ENCODE measurements at places on chromosomes 2 and 18.

- DNase-seq, result no peak
These were observed 156.1 kb downstream of the MSH2 start for GRCh38 chr2:47558768-47559684.

GRCh38 chr2:239075918-239076758, 228.3 kb downstream of the TWIST2 start:
- DNase-seq, result no peak

- no peak for DNase-seq
These were observed 175.4 kb downstream of the NRP2 start for GRCh38 chr2:205857520-205858237.

- DNase-seq, result no peak
These were observed 1.3 kb upstream of the YWHAQ start for GRCh38 chr2:9631878-9632700.

- no peak for DNase-seq
These were observed 71.2 kb downstream of the CERKL start for GRCh38 chr2:181585732-181586131.

DNA sequence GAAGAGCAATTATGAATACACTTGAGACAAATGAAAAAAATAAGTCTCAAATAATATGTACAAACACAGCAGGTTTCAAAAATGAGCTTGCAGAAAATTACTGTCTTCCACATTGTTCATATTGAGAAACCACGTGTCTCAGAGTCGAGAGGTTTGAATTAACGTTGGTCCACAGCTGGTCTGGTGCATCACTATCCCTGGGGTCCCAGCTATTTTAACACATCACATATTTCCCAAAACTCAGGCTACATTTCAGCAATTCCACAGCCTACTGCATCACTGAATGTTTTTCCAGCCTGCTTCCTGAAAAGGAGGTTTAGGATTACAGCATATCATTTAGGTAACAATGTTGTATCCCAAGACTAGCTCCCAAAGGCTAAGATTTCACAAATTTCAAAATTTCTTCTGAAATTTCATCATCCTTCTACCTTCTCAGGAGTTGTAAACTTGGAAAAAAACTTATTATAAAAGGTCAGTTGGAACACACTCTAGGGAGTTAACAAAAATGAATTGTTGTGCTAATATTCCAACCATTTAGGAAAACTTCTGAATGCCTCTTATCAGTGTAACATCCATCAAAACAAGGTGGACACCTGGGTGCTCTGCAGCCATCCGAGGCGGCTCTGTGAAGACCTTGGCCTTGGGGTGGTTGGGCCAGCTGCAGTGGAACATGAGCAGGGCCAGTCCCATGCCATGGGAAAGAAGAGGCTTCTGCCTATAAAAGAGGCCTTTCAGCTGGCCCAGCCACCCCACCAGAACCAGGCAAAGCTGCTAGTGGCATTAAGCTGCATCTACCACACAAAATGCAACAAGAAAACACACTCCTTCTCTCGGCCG, 198.1 kb upstream of the RBBP8 start:
- no peak for DNase-seq

DNA sequence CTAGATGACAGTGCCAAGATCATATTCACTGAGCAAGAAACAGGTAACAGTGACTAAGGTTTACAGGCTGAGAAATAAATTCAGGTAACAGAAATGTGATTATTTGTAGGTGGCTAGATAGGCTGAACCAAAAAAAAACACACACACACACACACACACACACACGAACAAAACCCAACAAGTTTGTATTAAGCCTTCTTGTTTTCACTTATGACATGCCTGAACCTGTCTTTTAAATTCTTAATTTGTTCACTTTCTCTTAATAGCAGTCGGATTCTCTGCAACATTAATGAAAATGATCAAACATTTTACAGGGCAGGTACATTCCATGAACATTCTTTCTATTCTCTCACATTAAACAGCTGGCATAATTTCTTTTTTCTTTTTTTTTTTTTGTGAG, 18.8 kb upstream of the KIDINS220 start:
- no peak for DNase-seq

DNA sequence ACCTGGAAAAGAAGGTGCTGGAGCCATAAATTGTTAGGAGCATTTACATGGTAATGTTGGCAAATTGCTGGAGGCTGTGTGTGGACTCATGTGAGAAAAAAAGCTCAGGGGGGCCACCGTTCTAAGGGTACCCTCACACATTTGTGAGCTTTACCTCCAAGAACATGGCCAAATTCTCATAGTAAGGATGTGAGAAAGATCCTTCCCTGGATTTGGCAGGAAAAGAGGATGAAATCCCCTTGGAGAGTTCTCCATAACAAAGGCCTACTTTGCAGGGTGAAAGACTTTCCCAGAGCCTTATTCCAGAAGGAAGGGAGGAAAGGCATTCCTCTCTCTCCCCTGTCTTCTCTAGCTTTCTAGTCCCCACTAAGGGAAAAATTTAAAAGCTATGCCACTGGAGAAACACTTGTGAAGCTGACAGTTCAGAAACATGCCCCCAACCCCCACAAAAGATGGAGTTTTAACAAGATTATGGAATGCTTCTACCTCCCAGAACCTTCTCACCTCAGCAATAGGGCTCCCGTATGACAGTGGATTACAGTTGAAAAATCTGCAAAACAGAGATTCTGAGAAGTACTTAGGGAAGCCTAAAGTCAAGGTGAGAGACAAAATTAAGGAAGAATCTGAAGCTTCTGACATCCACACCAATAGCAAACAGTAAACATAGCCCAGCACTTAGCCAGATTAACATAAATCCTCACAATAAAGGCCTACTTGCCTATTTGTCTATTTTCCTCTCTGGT, 20.2 kb upstream of the ERMN start:
- no peak for DNase-seq

DNA sequence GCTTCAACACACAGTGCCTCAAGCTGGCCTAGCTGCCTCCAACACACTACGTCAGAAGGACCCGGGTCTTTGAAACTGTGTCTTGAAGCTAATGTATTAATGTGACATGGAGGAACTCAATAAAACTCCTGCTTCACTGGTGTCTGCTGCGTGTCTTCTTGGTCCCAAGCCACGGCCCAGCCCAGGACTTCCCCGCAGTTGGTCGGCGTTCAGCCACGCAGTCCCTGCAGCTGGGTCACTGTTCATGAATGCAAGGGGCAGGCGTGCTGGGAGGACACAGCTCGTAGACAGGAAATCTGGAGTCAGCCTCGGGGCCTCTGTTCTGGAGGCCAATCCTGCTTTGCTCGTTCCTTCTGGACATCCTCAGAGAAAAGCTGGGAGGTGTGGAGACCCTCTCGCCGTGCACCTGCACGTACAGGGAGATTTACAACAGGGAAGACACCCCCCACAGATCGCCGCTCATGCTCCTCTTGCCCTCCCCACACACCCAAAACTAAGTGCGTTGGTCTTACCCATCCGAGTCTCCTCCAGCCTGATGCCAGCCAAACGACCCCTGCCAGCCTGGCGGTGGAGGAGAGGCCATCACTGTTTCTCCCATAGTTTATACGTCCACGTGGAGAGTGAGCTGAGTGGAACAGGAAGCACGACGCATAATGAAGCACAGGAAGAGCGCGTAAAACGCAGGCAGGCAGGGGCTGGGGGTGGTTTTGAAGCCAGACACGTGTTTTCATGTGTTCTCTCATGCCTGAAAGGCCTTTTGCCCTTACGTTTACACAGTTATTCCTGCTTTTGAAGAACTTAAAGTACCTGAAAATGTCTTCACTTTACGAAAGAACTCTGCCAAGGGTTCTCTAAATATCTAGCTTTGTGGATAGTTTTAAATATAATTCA, 39.7 kb downstream of the ADI1 start:
- DNase-seq, result no peak

DNA sequence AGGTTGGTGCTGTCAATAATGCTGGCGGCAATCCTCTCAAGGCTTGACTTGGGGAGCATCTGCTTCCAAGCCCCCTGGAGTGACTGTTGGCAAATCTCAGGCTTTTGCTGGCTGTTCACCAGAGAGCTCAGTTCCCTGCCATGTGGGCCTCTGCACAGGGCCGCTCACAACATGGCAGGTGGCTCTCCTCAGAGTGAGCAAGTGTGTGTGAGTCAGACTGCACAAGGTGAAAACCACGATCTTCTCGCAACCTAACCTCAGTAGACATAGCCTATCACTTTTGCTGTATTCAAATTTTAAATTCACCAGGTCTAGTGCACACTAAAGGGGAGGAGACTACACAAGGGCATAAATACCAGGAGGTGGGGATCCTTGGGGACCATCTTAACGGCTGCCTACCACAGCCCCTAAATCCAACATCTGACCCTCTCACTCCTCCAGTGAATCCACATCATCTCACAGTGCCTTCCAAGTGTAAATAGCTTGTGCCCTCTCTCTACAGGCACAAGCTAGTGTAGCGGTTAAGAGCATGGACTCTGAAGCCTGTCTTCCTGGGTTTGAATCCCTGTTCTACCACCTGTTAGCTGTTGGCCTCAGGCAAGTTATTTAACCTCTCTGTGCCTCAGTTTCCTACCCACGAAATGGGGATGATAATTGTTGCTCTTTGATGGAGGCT, 187.7 kb upstream of the CXCR4 start:
- DNase-seq, result peak; percentile 29

DNA sequence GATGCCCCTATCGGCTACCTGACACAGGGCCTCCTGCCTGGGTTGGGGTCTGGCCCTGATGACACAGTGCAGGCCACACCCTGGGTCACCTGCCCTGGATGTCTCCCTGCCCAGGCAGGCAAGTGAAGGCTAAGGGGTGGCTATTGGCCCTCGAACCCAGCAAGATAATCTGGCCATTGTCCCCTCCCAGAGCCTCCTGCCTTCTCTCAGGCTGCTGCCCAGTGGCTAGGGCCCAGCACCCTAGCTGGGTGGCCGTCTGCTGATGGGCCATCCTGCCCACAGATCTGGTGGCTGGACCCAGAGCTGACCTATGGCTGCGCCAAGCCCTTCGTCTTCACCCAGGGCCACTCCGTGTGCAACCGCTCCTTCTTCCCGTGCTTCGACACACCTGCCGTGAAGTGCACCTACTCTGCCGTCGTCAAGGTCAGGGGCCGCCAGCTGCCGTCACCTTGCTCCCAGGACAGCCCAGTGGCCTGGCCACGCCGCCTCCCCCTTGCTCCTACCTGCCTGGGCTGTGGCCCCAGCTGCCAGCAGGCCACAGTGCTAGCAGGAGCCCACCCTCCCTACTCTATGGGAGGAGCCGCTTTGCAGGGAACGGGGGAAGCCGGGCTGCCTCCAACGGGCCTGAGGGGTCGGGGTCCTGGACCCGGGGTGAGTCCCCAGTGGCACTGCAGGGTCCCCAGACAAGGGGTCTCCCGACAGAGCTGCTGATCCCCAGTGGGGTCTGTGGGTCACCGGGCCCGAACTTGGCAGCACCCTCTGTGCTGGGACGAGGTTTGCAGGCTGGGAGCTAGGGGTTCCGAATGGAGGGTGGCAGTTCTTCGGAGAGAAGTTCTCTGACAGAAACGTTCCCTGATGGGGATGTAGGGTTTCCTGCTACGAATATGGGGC, 4.1 kb downstream of the RNPEPL1 start:
- no peak for DNase-seq

- no peak for DNase-seq
These were observed 292.1 kb upstream of the KLHL29 start for GRCh38 chr2:23092831-23093230.

DNA sequence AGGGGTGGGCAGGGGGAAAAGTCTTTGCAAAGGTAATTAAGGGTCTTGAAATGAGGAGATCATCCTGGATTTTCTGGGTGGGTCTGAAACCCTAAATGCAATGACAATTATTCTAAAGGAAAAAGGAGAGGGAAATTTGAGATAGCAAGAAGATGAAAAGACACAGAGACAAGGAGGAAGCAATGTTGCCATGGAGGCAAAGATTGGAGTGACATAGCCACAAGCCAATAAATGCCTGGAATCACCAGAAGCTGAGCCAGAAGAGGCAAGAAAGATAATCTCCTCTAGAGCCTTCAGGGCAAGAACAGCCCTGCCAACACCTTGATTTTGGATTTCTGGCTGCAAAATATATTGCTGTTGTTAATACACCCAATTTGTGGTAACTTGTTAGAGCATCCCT, 1246.3 kb upstream of the PIK3C3 start:
- DNase-seq, result no peak

Measured in stimulated activated effector memory CD8-positive, alpha-beta T cell treated with anti-CD3 and anti-CD28 coated beads, Interleukin-12 subunit alpha, Interleukin-12 subunit beta, amount 100 ng/mL, for 72 hours (primary cell).